ENCODE measurements at places on chromosomes 5 and 9.

- DNase-seq = no peak
Observed at GRCh38 chr9:130139251-130139650, 33.0 kb upstream of the NCS1 start.

- peak; percentile 22 for DNase-seq
Observed at GRCh38 chr9:134165357-134166315, 1.3 kb upstream of the RNU6ATAC start.

- DNase-seq = no peak
Observed at GRCh38 chr9:71765693-71766092, 2.6 kb downstream of the CEMIP2 start.

DNA sequence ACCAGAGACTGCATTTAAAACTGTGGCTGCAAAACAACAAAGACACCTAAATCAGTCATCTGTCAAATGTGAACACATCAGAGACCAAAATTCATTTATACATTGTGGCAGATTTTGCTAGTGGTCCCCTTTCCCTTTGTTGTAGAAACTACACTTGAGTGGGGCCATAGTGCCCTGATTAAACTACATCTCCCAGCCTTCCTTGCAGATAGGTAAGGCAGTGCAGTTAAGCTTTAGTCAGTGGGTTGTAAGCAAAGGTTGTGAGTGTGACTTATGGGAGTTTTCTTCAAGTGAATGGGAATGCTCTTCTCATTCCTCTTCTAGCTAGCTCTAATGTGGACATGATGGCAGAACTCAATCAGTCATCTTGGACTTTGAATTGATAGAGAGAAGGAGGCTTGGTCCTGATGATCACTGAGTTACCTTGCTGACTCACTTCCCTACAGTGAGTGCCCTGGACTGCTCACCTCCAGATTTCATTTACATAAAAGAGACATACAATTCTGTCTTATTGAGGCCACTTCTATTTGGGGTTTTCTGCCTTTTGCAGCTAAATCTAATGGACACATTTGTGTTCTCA, 35.2 kb upstream of the SPARC start:
- DNase-seq = no peak

DNA sequence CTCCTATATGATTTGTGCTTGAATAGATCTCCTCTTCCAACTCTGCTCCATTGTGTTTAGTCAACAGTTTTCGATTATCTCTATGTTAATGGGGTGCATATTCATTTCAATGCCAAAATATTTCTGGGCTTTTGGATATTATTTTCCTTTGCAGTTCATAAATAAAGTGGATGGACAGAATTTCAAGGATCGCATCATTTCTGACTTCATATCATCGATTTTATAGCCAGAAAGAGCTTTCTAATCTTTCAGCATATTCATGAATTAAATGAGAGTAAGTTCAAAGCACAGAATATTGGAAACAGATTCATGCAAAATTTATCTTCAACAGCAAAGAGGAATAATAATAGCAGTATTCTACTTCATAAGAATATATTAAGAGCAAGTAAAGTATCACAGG, 60.0 kb upstream of the MINAR2 start:
- DNase-seq = no peak

DNA sequence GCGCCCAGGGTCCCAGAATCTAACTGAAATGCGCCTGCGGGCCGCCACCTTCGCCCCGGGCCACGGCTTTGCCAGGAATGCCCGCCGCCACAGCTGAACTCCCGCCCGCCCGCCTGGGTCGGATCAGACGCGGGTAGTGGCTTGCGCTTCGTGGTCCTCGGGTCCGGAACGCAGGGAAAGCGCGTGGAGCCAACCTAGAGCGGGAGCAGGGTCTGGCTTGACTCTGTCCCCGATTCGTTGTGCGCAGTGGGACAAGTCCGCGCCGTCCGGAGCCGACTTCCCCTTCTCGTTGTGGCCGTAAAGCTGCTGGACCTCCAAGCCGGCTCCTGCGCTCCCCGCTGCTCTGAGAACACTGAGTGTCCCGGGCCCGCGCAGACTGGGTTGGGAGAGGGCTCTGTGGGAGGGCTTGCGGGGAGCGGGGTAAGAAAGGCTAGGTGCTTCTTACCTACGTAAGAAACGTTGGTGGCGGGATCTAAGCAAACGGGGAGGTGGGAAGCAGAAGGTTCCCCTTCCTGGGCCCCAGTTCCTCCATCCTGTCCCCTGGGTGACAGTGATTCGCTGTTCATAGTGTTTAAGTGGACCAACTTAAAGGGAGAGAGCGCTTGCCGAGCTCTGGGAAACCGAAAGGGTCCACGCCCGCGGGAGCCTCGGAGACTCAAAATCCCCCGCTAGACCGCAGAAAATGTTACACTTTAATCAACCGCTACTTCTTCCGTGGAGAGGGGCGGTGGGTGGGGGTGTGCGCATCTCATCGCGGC, 4.4 kb upstream of the FOXE1 start:
- DNase-seq = no peak

DNA sequence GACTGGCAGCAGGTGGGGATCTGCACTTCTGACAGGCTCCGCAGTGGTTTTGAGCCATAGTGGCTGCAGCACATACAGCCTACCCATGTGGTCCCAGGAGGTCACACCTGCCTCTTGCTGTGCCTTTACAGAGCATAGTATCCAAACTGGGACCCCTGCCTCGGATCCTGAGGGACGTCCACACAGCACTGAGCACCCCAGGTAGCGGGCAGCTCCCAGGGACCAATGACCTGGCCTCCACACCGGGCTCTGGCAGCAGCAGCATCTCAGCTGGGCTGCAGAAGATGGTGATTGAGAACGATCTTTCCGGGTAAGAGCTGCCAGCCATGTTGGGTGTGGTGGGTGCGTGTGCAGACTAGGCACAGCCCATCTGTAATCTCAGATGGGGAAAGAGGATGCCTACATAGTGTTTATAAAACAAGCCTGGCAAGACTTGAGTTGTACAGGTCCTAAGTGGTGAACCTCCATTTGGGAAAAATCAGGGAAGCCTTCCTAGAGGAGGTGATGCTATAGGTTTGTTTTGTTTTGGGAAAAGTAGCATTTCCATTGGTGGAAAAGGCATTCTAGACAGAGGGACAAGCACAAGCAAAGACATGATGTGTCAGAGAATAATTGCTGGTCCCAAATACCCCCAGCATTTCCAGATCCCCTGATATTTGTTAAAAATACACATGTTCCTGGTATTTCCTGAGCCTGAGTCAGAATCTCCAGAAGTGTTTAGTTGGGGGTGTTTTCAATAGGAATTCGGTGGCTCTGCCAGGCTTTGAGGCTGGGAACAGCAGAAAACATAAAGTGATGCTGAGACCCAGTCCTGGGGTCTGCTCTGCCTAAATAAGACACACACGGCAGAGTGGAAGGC, 119.2 kb downstream of the DAB2IP start:
- DNase-seq = no peak

All from CD4-positive, alpha-beta T cell treated with Interleukin-2 at 100 ng/mL for 4 hours (primary cell).